ENCODE measurements at places on chromosomes 1 and 21.
A peak's percentile ranks its signal among the peaks of the same experiment; 100 is the strongest.

DNA sequence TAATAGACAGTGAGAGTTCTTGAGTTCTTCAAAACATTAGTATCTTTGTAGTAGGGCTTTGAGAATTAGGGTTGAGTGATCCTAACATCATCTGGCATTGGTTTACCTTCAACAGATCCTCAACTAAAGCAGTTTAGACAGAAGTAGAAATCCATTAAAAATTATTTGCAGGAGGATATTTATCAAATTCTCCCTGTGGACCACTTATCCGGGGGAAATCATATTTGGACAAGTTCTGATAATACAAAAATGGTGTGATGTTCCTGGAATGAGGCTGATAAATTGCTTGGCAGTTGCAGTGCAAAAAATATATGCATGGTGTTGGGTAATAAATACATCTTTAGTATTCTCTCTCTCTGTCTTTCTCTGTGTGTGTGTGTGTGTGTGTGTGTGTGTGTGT is 115.1 kb upstream of the CHODL start:
- no peak for DNase-seq

DNA sequence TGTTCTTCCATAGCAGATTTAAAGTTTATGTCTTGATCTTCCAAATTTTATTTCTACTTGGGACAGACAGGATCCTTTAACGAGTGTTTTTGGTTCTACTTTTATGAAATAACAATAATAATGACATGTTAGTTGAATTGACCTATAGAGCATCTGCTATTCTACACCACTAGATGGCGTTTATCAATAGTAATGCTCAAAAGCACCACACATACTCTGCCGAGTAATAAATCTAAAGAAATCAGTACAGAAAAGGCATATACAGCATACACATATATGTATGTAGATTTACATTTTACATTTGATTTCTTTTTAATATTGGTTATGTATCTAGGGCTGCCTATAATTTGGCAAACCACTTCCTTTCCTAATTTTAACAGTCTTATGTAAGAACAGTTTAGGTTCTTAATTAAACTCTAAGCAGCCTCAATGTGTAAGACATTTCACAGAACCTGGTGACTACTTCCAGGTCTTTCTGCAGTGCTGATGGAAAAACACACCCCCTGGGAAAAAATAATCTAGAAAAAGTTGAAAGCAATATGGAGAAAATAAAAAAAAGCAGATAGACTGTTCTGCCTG is 5.9 kb upstream of the SIPA1L2 start:
- DNase-seq: peak; percentile 81

GRCh38 chr1:15023976-15024375 is 129.6 kb upstream of the TMEM51 start:
- no peak for DNase-seq

DNA sequence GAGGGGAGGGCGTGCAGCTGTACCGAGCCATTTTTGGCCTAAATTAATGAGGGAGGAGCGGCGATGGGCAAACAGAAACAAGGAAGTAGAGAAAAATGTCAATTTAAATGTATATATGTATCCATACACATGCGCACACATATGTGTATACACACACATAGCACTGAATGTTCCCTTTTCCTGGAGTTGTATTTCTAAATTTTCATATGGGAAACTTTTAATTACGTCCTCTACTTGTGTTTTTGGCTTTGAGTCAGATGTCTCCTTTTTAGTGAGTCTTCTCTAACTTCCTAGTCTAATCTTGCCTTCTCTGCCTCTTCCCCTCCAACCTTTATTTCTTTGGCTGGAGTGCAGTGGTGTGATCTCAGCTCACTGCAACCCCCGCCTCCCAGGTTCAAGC is 15.4 kb upstream of the CYYR1 start:
- DNase-seq: no peak

GRCh38 chr1:186413319-186413718 is 37.7 kb downstream of the ODR4 start:
- no peak for DNase-seq

- peak; percentile 76 for DNase-seq
Observed at GRCh38 chr1:236608930-236609726, 4.8 kb upstream of the HEATR1 start.

- peak; percentile 98 for DNase-seq
Observed at GRCh38 chr1:2391041-2391930, at the start of the genes MORN1 and RER1. MORN1 (minus strand) TSS chr1:2391554; CDS start chr1:2391533, 21 bp downstream. RER1 (plus strand) TSS chr1:2391841; CDS start chr1:2395791, 3,950 bp downstream.

DNA sequence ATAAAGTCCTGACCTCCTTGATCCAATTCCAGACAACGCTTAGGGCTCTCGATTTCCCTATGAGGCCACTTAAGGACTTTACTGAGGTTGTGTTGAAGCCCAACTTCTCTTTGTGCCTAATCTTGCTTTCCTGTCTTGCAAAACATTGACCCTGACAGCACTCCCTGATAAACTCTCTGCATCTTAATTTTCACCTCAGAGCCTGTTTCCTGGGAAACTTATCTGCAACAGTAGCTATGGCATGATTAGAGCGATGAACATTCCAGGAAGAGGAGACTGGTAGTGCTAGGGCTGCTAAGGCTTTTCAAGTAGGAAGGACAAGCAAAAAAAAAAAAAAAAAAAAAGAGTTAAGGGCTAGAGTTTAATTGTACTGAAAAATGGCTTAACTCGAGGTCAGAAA is 118.9 kb downstream of the RGS21 start:
- DNase-seq: no peak

DNA sequence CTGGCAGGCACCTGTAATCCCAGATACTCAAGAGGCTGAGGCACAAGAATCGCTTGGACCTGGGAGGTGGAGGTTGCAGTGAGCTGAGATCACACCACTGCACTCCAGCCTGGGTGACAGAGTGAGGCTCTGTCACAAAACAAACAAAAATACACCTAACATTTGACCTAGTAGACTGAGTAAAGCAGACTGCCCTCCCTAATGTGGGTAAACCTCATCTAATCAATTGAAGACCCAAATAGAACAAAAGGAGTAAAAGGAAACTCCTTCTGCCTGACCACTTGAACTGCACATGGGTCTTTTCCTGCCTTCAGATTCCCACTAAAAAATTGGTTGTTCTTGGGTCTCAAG is 19.0 kb upstream of the RBM15 start:
- no peak for DNase-seq

GRCh38 chr1:7500381-7501083 is 270.6 kb upstream of the VAMP3 start:
- no peak for DNase-seq

DNA sequence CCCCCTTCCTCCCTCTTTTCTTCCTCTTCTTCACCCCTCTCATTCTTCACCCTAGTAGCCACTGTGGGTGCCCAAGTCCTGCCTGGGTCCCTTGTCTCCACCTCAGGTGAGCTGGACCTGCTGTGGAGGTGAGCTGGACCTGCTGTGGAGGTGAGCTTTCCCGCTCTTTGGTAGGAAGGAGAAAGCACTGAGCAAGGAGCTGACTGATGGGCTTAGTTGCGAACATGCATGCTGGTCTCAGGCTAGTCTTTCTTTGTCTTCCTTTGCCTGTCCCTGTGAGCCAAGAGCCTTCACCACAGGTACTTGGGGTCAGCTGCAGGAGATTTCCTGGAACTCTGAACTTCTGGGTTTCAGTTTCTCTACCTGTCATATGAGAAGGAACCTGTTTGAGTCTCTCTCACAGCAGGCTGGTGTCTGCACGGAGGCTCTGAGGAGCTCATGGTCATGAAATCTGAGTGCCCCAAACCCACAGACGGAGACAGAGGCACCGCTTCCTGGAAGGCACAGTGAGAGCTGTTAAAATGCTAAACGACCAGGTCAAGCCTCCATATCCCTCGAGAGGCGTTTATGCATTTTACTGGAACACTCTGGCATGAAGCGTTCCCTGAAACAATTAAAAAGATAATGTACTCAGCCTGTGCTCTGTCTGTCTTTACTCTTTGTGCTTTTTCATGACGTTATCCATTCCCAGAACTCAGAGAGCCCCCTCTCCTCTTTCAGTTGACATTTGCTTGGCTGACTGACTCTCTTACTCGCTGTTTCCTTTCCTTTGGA is 69.5 kb downstream of the RHOU start:
- no peak for DNase-seq

DNA sequence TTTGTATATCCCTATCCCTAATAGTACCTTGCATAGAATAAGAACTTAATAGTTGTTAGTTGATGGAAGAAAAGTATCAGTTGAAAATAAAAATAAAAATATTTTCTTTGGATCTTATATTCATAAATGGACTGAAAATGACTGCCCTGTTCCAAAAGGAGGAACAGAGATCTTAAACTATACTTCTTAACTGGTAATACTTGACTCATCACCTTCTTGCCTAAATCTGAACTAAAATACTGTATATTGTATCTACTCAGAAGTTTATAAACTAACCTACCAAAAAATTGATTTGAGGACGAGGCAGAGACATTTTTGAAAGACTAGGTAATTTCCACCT is 178.8 kb downstream of the SYT2 start:
- DNase-seq: no peak

DNA sequence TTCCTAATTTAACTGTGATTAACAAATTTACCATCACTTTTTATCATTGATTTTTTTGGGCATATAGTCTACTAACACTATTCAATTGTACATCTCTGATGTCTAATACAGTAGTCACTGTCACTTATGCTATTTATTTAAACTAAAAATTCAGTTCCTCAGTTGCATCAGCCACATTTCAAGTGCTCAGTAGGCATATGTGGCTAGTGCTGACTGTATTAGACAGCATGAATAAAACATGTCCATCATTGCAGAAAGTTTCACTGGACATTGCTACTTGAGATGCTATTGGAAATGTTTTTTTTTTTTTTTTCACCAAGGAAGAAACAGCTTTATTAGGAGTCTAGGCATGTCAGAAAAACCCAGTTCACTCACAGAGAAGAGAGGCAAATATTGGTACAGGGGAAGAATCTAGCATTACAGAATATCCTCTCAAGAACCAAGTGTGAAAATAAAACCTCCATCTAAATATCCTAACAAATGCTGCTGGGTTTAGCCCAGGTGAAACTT is 108.1 kb upstream of the GNG4 start:
- DNase-seq: no peak

GRCh38 chr1:158979229-158979628 is 30.5 kb upstream of the IFI16 start:
- no peak for DNase-seq

- DNase-seq: no peak
Observed at GRCh38 chr1:151828921-151829320, 2.7 kb downstream of the RORC start.

DNA sequence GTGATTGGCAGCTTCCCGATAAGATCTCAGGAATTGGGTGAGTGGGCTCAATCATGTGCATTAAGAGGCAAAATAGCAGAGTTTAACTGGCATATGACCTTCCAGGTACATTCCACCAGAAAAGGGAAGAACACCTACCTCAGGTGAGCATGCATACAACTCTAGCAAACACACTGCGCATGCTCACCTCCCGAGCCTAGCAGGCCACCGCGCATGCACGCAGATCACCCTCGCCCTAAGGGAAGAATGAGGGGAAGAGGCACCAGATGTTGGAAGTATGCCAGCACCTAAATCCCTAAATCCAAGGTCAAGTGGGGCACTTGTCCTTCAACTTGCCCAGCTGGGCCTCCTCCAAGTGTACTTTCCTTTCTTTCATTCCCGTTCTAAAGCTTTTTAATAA is 23.6 kb upstream of the CBR3 start:
- DNase-seq: no peak

DNA sequence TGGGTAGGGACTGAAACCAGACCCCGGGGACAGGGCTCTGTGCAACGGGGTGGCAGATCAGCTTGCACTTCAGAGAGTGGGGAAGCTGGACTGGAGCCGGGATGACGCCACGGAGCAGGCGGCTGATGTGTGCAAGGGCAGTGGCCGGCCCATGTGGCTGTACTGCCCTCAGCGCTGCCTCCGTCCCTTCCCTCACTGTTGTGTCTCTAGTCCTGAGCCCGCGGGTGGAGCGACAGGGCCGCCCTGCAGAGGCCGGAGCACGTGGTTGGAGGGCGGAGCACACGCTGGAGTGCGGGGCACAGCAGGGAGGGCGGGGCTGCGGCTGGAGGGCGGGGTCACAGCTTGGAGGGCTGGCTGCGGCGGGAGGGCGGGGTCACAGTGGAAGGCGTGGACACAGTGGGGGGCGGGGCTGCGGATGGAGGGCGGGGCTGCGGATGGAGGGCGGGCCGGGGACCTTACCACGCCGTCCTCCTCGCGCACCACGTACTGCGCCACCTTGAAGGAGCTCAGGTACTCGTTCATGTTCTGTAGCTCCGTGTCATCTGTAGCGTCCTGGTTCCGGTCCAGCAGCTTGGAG is 52.4 kb downstream of the CHD5 start:
- peak; percentile 46 for DNase-seq

- no peak for DNase-seq
Observed at GRCh38 chr21:21713651-21714180, 715.5 kb downstream of the NCAM2 start.

DNA sequence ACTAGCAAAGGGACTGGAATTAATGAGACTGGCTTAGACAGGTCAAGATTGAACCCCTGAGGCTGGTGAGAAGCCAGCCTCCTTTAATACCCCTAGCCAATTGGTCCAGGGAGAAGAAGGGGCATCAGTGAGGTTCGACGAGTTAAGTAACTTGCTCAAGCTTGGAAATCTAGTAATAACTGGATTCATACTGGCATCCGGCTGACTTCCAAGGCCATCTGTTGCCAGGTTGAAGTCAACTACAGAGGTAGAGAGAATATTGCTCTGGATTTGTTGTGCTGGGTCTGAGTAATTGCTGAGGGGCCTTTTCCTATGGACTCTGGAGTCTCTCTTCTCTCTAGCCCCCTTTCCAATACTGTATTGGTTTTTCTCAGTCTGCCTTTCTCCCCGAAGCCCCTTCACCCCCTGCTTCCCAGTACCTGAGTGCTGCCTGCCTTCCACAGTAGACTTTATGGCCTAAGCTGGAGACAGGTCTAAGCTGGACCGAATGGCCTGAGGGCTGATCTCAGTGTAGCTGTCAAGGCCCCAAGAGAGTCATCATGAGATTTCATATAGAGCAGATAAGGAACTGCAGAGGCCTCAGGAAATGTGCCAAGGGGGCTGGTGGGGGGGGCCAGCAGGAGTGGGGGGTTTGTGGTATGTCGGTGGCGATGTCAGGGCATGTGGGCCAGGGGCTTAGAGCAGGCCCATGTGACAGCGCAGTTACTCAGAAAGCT is 42.4 kb upstream of the IL19 start:
- no peak for DNase-seq

DNA sequence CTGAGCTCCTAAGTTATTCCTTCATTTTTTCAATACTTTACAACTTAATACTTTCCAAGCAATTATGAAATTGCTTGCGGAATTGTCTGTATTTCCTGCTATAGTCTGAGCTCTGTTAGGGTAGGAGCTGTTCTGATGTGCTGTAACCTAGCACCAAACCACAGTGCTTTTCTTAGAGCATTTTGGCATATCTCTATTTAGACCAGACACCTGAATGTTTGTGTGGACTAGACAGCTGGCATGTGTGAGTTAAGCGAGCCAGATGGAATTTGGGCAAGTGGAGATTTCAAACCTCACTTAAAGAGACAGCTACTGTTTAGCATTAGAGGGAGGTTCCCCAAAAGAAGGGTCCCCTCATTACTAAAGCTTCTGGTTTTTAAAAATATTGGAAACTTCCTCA is 106.1 kb downstream of the RWDD3 start:
- no peak for DNase-seq

GRCh38 chr1:169517558-169518186 is 31.9 kb upstream of the SLC19A2 start:
- no peak for DNase-seq

- DNase-seq: no peak
Observed at GRCh38 chr1:18599086-18599485, 31.6 kb upstream of the PAX7 start.

- DNase-seq: no peak
Observed at GRCh38 chr1:187871177-187871845, 1042.6 kb downstream of the PLA2G4A start.

Measured in RKO (cell line).